ENCODE measurements at places on chromosomes 3 and 15.

DNA sequence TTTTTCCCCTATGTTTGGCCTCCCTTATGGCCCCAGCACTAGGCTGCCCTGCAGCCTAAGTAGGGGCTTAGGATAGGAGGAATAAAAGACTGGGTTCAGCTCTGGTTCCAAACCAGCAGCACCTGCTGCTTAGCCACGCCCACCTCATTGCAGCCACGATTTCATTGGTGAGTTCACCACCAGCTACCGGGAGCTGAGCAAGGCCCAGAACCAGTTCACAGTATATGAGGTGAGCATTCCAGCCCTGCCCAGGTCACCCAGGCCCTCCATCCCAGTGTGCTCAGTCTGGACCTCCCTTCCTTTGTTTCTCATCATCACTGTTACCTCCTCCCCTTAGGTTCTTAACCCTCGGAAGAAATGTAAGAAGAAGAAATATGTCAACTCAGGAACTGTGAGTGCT is 11.5 kb downstream of the CPNE9 start:
- H3K27me3 ChIP-seq = peaks cover 59% of the 10 kb centered on the region
- no peak for DNase-seq
- peaks cover 7% of the 10 kb centered on the region for H3K4me1 ChIP-seq
- H3K36me3 ChIP-seq = no peaks in the 10 kb centered on the region

- H3K4me1 ChIP-seq = peaks cover 10% of the 10 kb centered on the region
- peak overlapping the region; percentile 88 for H3K27ac ChIP-seq
- H3K36me3 ChIP-seq = no peaks in the 10 kb centered on the region
- H3K27me3 ChIP-seq = no peaks in the 10 kb centered on the region
- peak overlapping the region; percentile 91 for H3K4me3 ChIP-seq
- no peak for DNase-seq
These were observed 422 bp upstream of the SETMAR start for GRCh38 chr3:4302747-4303146.

- H3K4me3 ChIP-seq = no peak overlapping the region
- H3K27ac ChIP-seq = no peak overlapping the region
- no peaks in the 10 kb centered on the region for H3K27me3 ChIP-seq
- no peaks in the 10 kb centered on the region for H3K36me3 ChIP-seq
- H3K4me1 ChIP-seq = peaks cover 5% of the 10 kb centered on the region
These were observed 10.5 kb downstream of the DLEC1 start for GRCh38 chr3:38049358-38050126.

GRCh38 chr3:193553586-193553985 is 1.1 kb downstream of the ATP13A4 start:
- no peaks in the 10 kb centered on the region for H3K36me3 ChIP-seq
- no peak for DNase-seq
- H3K4me3 ChIP-seq = no peak overlapping the region

- no peak overlapping the region for H3K27ac ChIP-seq
- no peak overlapping the region for H3K4me3 ChIP-seq
- peak; percentile 33 for DNase-seq
- no peaks in the 10 kb centered on the region for H3K27me3 ChIP-seq
These were observed 17.5 kb downstream of the SHC4 start for GRCh38 chr15:48946074-48946839.

Data from MCF 10A (cell line).